ENCODE measurements at places on chromosomes 2 and 18.

DNA sequence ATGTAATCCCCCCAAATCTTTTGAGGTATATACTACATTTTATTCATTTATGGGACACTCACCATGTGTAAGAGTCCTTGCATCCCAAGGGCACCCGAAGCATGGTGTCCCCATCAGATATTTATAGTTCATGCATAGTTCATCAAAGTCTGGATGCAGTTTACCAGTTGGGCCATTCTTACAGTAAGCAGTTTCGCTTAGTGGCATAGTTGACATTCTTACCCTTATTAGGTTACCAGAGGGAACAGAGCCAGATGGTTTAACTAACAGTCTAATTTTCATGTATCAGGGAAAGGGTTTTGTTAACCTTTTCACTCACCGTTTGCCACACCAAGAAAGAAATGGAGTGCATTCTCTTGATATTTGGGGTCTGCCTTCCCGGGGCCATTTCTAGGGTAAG, 7.1 kb downstream of the ZNF407 start:
- H3K4me1 ChIP-seq: no peaks in the 10 kb centered on the region
- no peak for DNase-seq
- no peaks in the 10 kb centered on the region for H3K36me3 ChIP-seq
- no peaks in the 10 kb centered on the region for H3K27me3 ChIP-seq

DNA sequence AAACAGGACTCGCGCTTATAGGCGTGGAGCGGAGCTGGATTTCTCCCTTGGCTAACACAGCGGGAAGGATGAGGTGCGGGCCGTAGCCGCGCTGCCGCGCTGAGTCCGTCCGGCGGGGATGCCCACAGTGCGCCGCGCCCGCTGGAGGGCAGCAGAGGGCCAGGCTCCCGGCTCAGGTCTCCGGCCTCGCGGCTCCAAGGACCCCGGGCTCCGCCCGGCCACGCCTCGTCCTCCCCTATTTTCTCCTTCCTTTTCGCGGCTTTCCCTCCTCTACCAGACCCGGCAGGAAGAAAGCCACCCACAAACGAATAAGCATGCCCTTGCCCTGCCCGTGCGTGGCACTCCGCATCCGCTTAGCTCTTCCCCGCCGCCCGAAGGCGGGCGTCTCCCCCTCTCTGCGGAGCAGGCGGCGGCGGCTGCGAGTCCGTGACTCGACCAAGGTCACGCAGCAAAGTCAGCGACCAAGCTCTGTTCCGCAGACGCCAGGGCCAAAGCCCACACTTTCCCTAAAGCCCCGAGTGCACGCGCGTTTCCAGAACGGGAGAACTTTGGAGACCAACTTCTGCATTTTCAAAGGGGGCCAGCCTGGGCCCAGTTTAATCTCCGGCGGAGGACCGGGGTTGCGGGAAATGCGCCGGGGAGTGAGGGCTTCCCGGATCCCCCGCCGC, 48.5 kb downstream of the KCNIP3 start:
- H3K36me3 ChIP-seq: no peaks in the 10 kb centered on the region
- peak overlapping the region; percentile 48 for H3K4me3 ChIP-seq

- H3K27ac ChIP-seq: no peak within 1 kb of the TSS
- no peaks in the 10 kb centered on the region for H3K27me3 ChIP-seq
- H3K4me1 ChIP-seq: peaks cover 4% of the 10 kb centered on the region
- H3K4me3 ChIP-seq: peak within 1 kb of the TSS; percentile 45
- H3K36me3 ChIP-seq: no peaks in the 10 kb centered on the region
These were observed at the start of gene ANKMY1 for GRCh38 chr2:240557808-240558207. ANKMY1 (minus strand) TSS chr2:240557988; CDS start chr2:240557335, 653 bp downstream.

DNA sequence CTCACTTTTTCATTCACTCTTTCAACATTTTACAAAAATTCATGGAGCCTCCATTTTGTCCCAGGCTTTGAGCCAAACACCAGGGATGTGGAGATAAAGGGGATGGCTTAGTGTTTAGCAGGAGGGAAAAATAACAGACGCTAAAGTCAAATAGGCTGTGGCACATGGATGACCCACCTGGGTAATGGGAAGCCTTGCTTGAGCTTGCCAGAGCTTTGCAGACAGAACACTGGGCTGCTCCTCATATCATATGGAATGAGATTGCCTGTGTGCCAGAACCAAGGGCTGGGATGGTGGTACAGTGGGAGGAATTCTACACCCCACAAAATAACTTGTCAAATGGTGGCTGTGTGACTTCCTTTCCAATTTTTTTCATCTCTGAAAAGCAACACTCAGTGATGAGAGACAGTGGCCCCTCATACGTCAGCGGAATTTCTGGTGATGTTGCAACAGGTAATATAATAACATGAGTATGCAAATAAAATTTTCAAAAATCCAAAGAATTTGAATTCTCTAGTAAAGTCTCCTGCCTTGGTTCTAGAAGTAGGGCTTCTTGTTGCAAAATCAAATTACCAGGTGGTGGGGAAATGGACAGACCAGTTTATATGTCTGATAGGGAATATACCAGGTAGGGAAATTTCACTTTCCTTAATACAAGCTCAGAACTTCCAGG, 252.9 kb downstream of the CLIP4 start:
- no peaks in the 10 kb centered on the region for H3K27me3 ChIP-seq
- DNase-seq: no peak
- no peaks in the 10 kb centered on the region for H3K4me1 ChIP-seq
- H3K27ac ChIP-seq: no peak overlapping the region

GRCh38 chr2:202773301-202773973, 98.1 kb downstream of the ICA1L start:
- no peaks in the 10 kb centered on the region for H3K27me3 ChIP-seq
- H3K27ac ChIP-seq: no peak overlapping the region
- no peaks in the 10 kb centered on the region for H3K4me1 ChIP-seq
- H3K36me3 ChIP-seq: no peaks in the 10 kb centered on the region

DNA sequence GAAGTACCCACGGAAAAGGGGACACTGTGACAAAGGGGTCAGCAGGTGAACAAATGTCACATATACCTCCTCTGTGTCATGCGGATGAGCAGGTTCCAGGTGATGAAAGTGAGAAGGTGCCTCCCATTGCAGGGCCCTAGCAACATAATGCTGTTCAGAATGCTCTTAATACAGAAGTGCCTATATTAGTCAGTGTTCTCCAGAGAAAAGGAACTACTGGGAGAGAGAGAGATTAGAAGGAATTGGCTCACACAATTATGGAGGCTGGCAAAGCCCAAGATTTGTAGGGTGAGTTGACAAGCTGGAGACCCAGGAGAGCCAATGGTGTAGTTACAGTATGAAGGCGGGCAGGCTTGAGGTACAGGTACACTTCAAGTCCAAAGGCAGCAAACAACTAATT, 98.1 kb upstream of the CDC42EP3 start:
- no peak for DNase-seq
- no peaks in the 10 kb centered on the region for H3K27me3 ChIP-seq
- no peak overlapping the region for H3K4me3 ChIP-seq

DNA sequence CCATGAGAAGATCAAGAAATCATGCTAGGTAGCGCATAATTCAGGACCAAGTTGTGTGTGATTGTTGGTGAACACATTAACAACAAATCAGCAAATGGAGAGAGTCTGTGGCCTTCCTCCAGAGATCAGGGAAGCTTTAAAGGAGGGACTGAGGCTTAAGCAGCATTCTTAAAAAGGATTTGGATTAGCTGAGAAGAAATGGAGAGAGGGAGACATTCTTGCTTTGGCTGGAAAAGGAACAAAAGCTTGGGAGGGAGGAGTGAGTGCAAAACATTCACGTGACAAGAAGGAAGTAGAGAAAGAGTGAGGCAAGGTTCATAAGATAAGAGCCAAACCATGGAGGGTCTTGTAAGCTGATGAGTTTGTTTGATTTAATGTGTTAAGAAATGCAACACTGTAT, 75.6 kb downstream of the SRD5A2 start:
- no peaks in the 10 kb centered on the region for H3K27me3 ChIP-seq
- H3K27ac ChIP-seq: no peak overlapping the region
- no peak for DNase-seq

DNA sequence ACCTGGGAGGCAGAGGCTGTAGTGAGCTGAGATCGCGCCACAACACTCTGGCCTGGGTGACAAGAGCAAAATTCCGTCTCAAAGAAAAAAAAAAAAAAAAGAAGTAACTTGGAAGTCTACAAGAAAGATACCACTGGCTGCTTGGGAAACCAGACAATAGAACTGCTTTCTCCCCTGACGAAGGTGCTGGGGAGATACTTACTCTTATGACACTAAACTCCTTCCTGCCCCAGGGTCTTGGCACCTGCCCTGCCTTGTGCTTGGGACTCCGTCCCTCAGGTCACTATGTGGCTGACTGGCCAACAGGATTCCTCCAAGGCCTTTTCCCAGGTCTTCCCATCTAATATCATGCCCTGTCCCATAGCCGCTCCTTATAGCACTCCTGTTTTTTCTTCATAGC, 30.7 kb downstream of the INPP5D start:
- no peak overlapping the region for H3K27ac ChIP-seq
- no peaks in the 10 kb centered on the region for H3K27me3 ChIP-seq
- no peaks in the 10 kb centered on the region for H3K4me1 ChIP-seq
- DNase-seq: no peak

DNA sequence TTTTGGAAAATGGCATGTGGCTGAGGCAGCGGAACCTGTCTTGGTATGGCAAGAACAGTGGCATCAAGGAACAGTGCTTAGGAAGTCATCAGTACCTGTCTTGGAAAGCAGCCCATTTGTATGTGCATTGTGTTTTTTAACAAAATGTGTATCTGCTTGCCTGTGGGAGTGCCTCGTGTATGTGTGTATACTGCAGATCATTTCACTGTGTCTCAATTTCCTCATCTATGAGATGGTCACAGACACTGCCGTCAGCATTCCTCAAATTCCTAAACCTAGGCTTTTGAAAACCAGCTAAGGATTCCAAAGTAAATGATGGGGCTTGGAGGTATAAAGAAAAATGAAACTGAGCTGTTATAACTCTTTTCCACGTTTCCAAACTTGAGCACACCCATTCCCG, 441.3 kb downstream of the RND3 start:
- no peak for DNase-seq
- H3K4me1 ChIP-seq: no peaks in the 10 kb centered on the region
- H3K27ac ChIP-seq: no peak overlapping the region
- H3K36me3 ChIP-seq: no peaks in the 10 kb centered on the region
- H3K4me3 ChIP-seq: no peak overlapping the region

DNA sequence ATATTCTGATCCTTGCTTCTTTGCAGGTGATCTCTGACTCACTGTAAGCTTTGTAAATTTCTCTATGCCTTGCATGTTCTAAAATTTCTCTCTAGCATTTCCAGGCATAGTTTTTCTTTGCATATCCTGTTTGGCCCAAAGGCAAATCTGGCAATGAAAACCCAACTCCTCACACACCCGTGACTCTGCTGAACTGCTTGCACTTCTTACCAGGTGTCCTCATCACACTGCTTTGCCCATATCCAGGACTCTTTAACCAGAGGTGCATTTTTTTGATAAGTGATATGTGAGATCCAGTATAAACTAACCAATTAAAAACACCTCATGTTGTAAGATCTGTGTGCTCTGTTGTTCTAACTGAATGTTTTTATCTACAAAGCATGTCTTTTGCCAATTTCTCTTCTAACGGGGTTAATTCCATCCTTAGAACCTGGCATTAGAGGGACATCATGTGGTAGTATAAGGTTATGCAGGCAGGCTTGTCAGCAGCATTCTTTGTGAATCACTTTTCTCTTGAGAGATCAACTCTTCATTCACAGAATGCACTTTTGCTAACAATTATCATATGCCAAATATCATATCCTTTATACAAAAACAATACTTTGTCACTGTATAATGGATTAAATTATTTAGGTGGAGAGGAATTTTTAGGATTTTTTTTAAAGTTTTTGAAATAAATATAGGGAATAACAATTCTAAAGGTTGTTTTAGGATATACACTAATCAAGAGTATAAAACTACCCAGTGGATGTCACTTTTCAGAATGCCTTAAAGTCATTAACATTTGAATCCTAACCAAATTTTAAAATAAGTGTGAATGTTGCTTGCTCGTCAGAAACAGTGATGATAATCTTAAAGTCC, 20.8 kb upstream of the TMX3 start:
- no peak overlapping the region for H3K4me3 ChIP-seq
- no peak overlapping the region for H3K27ac ChIP-seq
- H3K4me1 ChIP-seq: no peaks in the 10 kb centered on the region
- H3K36me3 ChIP-seq: no peaks in the 10 kb centered on the region
- DNase-seq: no peak
- no peaks in the 10 kb centered on the region for H3K27me3 ChIP-seq

DNA sequence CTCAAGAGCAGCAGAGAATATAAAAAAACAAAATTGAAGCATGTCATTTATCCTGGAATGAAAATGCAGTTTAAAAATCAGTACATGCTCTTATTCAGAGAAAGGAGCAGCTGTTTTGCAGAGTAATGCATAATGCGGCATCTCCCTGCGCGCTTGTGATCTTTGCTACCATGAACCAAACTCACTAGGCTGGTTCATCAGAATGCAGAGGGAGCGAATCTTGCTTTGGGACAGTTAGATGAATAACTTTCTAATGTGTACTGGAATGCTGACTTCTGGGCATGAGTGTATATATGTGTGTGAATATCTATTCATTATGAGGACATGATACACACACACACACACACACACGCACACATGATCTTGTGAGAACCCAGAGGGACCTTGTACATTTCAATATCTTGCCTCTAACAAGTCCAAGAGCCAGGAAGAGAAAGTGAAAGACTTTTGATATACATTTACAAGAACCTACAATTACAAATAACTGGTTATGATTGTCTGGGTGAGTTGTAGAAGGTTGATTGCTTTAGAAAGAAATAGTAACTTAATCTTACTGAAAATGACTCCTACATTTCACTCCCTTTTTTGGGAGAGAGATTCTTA, 54.1 kb upstream of the THOC1 start:
- no peak overlapping the region for H3K4me3 ChIP-seq
- H3K36me3 ChIP-seq: no peaks in the 10 kb centered on the region

- H3K27ac ChIP-seq: no peak overlapping the region
- no peaks in the 10 kb centered on the region for H3K4me1 ChIP-seq
- H3K27me3 ChIP-seq: no peaks in the 10 kb centered on the region
- DNase-seq: no peak
- H3K4me3 ChIP-seq: no peak overlapping the region
- no peaks in the 10 kb centered on the region for H3K36me3 ChIP-seq
These were observed 8.6 kb upstream of the RPL37A start for GRCh38 chr2:216490061-216490460.

- no peaks in the 10 kb centered on the region for H3K36me3 ChIP-seq
- no peaks in the 10 kb centered on the region for H3K27me3 ChIP-seq
- H3K4me3 ChIP-seq: peak within 1 kb of the TSS; percentile 47
- H3K27ac ChIP-seq: peak within 1 kb of the TSS; percentile 64
These were observed at the start of gene PARD3B for GRCh38 chr2:204544961-204545860. PARD3B (plus strand) TSS chr2:204545475; CDS start chr2:204546000, 525 bp downstream.

- no peaks in the 10 kb centered on the region for H3K27me3 ChIP-seq
- H3K27ac ChIP-seq: peak overlapping the region; percentile 70
- no peaks in the 10 kb centered on the region for H3K36me3 ChIP-seq
- DNase-seq: no peak
- H3K4me3 ChIP-seq: no peak overlapping the region
These were observed 8.2 kb downstream of the ADAM17 start for GRCh38 chr2:9547262-9547991.

GRCh38 chr2:149451417-149452165, 121.2 kb downstream of the LYPD6 start:
- H3K36me3 ChIP-seq: no peaks in the 10 kb centered on the region
- no peak overlapping the region for H3K27ac ChIP-seq
- no peaks in the 10 kb centered on the region for H3K4me1 ChIP-seq

GRCh38 chr2:64485331-64485730, 31.4 kb downstream of the LGALSL start:
- H3K4me3 ChIP-seq: no peak overlapping the region
- DNase-seq: no peak
- H3K36me3 ChIP-seq: no peaks in the 10 kb centered on the region

Data from Peyer's patch (tissue), 4 donors.